DMS53 (cell line): ENCODE measurements at places on chromosomes 16 and 17.

- DNase-seq: peak; percentile 94
These were observed 60.6 kb downstream of the SCNN1B start for GRCh38 chr16:23362460-23363317.

DNA sequence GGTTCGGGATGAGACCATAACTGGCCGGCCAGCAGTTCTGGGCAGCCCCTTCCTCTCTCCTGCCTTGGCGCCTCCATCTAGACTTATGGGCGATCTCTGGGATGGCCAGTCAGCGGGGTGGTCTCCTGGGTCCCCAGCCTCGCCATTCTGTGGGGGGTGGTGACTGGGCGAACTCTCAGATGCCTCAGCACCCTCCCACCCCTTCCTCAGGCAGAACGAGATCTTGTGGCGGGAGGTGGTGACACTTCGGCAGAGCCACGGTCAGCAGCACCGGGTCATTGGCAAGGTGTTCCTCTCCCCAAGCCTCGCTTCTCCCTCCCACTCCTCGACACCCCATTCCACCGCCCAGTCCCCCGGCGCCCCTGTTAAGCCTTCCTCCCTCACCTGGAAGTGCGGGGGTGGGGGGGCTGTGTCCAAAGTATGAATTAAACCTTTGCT lies 1.6 kb downstream of the HSF4 start:
- no peak for DNase-seq

DNA sequence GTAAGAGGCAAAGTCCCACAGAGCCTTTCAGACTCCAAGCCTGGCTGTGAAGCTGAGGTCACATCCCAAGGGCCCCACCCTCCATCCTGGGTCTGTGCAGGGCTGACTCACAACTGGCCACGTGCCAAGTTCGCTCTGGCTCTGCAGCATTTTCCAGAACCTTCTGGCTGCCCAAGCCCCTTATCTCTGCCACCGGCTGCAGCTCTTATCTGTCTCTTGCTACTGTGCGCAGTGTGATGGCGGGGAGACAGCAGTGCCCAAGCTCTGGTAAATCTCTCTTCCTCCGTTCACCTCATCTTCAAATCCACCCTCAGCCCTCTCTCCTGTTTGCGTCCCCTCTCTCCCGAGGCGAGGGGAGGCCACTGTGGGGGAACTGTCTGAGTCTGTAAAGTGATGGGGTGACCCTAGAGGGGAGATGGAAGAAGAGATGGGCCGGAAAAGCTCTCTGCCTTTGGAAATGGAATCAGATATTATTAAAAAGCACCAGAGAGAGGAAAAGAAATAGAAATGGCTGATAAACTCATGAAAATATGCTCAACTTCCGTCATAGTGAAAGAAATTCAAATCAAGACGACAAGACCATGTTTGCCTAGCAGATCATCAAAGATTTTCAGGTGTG lies 162.7 kb upstream of the CDC42EP4 start:
- DNase-seq: peak; percentile 72

GRCh38 chr17:2903193-2903974 lies 107.1 kb downstream of the RAP1GAP2 start:
- peak; percentile 88 for DNase-seq

- DNase-seq: no peak
These were observed 11.2 kb upstream of the CPSF4L start for GRCh38 chr17:73272906-73273218.

DNA sequence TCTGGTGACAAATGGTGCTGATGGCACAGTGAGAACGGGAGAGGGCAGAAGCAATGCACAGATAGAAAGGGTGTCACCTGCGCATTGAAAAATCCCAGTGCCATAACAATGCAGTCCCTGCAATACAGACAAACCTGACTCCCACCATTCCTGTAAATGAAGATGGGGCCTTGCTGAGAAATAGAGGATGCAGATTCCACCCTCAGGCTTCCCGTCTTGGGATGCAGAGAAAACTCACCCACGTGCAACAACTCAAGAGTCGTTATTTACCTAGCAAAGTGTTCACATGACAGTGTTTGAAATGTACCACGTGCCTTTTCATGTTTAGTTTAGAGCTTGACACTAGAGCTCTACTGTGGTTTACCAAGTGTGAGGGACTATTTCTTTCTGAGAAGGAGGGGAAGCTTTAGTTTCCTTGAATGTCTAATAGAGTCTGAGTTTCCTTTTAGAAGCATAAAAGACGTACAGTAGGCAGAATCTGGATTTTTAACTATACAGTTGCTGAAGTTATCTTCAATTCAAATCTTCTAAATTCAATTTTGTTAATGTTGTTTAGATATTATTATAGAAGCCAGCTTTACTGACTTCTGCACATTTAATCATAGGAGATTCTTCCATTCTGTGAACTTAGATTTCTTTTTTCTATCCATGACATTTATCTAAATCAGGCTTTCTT lies 35.6 kb downstream of the WWOX start:
- peak; percentile 80 for DNase-seq

DNA sequence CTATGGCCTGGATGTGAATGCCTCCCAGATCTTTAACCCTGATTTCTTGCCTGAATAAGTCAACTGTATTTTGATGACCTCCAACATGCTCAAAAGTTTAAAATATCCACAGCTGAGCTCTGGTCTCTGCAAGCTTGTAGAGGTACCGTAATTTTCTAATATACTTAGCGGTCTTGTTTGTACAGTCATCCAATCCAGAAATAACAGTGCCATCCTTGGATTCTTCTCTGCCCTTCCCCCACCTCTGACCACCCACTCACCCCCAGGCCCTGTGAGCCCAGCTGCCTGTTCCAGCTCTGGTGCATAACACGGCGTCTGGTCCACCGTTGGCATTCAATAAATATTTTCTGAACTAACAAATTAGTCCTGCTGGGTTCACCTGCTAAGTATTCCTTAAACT lies 113.1 kb downstream of the SDK2 start:
- no peak for DNase-seq

DNA sequence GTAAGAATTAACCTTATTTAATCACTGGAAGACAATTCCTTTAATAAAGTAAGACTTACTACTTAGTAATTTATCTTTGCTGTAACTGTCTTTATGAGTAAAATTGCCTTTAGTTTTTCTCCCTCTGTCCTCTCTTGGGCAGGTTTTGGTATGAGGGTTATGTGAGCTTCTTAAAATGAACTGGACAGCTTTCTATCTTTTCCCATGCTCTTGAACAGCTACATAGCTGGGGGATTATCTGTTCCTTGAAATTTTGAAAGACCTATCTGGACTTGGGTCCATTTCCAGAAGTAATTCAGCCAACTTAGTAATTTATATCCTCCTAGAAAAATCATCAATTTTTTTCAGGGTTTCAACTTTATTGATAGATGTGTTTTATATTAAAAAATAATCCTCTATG lies 3.6 kb upstream of the MYH1 start:
- no peak for DNase-seq

DNA sequence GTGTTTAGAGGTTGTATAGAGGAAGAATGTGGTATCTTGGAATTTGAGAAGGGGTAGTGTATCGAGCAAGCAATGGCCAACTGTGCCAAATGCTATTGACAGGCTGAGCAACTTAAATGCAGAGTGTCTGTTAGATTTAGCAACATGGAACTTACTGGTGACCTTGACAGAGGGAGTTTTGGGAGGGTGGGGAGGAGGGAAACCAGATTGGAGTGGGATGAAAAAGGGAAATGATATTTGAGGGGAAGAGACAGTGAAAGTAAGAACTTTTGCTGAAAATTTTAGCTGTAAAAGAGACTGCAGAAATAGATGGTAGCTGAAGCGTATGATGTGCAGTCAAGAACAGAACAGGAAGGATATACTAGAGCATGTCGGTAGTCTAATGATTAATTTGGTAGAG lies 1.1 kb downstream of the LRRC36 start:
- DNase-seq: no peak

- no peak for DNase-seq
These were observed 355.8 kb downstream of the SOX9 start for GRCh38 chr17:72476575-72476986.

DNA sequence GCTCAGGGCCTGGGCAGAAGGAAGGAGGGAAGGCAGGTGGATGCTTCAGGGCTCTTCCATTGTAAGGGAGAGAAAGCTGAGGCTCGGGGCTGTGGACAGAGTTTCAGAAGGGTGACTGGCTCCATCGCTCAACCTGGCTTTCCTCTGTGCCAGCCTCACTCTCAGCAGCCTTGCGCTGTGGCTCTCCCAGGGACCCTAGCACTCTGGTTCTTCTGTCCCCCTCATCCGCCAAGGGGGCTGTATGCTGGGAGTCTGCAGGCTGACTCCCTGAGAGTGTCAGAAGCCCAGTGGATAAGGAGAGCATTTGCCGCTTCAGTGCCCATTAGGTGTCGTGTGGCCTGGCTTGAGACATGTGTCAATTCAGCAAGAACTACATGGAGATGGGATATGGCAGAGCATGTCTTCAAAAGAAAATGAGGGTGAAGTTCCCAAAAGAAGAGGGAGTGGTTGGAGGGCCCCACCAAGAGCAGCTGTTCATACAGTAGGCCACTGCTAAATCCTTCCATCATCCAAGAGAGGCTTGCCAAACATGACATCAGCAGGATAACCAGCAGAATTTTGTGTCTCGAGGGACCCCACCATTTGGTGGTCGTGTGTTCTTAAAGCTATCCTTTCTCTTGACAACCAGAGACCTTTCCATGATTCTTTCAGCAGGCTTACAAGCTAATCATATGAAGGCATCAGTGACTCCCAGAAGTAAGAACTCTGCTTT lies 148.2 kb downstream of the IRX5 start:
- no peak for DNase-seq

DNA sequence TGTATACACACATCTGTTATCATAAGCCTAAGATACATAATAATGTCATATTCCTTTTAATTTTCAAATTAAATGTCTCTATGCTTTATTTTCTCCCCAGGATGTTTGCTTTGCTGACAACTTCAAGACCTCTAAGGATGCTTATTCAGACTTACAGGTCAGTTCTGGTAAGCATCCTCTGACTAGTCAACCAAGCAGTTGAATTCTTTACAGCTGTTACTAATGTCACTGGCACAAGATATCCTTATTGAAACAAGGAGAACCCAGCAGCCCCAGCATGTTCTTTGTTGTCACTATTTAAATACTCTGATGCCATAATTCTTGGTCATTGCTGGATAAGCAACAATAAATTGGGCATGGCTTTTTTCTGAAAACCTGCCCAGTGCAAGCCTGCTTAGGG lies 232.3 kb upstream of the PMFBP1 start:
- no peak for DNase-seq

DNA sequence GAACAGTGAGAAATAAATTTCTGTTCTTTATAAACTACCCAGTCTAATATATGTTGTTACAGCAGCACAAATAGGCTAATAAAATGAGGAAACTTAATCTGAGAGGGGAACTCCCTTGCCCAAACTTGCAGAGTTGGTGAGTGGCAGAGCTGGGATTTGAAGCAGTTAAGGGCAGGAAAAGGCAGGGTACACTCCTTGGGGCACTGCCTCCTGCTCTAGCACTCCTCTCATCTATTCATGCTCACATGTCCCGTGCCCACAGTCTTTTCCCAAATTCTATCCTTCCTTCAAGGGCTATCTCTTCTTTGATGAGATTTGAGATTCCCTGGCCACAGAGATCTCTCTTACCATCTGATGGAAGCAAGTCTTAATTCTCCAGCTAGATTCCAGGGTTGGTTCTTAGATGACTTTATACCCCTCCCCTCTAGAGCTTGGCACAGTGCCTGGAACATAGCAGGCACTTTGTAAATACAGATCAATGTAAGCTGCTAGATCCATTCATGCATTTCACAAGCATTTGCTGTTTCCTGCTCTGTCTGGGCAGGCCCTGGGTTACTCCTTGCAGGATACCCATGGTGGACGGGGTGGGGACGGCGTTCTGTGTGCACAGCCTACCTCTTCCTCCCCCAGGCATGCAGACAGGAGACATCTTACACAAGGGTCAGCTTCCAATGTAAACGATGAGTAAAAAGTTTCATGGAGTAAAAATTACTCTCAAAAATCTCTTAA lies 39.2 kb upstream of the ABCC12 start:
- peak; percentile 68 for DNase-seq

GRCh38 chr16:27969574-27969973 lies 93.9 kb downstream of the GSG1L start:
- DNase-seq: no peak

- DNase-seq: no peak
These were observed 4.3 kb upstream of the KRT35 start for GRCh38 chr17:41484920-41485904.

GRCh38 chr17:2067048-2067561 lies 12.2 kb downstream of the HIC1 start:
- no peak for DNase-seq

- DNase-seq: peak; percentile 69
These were observed 681.9 kb downstream of the CDH11 start for GRCh38 chr16:64440005-64440404.
